ENCODE measurements at places on chromosomes 1 and 21.

- no peak for DNase-seq
Observed at GRCh38 chr1:76379506-76379905, 305.0 kb downstream of the ST6GALNAC3 start.

GRCh38 chr1:76124196-76124595 lies 49.6 kb downstream of the ST6GALNAC3 start:
- DNase-seq: no peak

GRCh38 chr1:31510304-31510703 lies 66.0 kb upstream of the TINAGL1 start:
- DNase-seq: no peak

DNA sequence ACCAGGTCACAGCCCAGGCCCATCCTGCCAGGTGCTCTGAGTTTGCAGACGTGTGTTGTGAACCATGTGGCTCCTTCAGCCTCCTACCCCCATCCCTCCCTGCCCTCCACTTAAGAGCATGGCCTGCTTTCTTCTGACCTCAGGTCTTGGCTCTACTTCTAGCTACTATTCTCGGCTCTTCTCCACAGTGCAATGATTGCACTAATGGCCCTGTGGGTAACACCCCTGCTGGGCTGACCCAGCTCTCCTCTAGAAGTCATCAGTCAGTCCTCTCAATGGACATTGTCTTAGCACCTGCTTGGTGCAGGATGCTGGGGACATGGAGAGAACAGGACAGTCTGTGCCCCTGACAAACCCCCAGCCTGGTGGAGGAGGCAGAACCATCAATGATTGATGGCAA lies 22.2 kb upstream of the IFFO2 start:
- DNase-seq: no peak

DNA sequence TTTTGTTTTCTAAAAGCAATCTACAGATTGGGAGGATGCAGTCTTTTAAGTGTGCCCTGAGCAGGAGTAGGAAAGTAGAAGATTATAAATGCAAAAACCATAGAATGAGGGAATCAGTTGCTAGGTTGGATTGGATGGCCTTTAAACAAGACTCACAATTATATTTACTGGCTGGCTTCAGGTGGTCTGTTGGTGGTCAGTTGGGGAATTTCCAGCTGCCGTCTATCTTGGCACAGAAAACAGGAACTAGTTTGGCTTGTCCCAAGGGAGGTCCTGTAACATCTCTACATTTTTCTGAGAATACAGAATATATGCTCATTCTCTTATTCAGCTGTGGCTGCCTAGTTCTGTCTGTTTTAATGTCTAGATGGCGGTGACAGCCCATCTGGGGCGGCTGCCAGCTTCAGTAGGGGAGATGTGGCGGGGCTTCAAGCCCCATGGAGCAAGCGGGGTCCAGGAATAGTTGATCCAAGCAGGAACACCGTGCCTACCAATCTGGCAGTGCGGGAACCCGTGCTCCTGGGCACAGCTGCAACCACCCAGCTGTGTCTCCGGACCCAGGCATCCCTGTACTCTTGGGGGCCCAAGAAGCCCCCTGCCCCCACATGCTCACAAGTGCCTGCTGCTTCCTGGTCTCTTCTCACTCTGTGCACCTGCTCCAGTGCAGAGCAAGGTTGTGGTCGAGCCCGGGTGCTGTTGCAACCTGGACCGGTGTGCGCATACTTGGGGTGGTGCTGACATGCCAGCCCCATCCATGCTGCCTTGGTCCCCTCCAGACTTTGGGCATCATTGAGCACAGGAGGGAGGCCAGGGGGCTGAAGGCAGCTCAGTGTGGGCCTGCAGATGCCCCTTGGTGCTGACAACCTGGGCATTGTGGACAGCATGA lies 1182.6 kb downstream of the AMY1C start:
- no peak for DNase-seq

DNA sequence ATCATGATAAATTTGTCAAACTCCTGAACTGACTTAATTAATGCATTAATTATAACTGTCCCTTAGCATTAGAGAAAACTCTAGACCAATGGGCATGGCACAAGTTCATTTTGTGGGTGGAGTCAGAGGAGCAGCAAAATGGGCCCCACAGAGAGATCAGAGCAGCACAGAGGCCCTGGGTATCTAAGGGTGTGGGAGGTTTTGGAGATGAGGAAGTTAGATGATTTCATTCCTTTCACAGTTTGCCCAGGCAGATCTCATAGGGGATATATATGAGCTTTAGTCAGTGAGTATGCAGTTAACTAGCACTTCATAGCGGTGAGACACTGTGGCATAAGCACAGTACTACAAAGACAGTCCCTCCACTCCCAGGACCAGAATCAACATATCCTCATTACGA lies 117.3 kb downstream of the MAB21L3 start:
- DNase-seq: no peak

DNA sequence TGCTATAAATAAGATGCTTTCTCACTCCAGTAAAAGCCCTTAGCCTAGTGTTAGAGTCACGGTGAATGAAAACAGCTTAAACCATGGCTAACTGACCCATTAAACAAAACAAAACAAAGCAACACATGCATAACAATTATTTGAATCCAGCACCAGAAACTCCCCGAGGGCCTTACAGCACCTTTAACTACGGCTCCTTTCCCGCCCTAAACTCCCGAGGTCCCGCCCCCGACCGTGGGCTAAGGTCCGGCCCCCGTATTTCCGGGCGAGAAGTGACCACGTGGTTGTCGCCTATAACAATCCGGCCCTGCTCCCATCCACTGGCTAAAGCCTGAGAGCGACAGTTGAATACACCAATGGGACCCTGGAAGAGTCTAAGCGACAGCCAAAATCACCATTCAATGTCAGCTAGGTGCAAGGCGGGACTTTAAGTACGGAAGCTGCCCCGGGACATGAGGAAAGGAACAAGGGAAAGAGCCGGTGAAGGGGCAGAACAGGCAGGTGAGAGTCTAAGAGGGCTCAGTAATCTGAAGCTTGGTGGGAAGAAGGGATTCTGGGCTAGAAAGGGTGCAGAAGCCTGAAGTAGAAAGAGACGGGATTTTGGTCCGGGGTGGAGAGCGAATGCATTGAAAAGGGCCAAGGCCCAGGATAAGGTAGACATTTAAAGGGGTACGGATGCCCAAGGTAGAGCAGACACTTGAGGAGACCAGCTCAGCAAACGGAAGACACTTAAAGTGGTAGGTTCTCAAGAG lies at the start of gene FLAD1:
FLAD1 (plus strand) TSS at position 448 of the 752 bp plus-strand sequence. CDS start 351 bp downstream, outside the sequence.
- peak; percentile 94 for DNase-seq

DNA sequence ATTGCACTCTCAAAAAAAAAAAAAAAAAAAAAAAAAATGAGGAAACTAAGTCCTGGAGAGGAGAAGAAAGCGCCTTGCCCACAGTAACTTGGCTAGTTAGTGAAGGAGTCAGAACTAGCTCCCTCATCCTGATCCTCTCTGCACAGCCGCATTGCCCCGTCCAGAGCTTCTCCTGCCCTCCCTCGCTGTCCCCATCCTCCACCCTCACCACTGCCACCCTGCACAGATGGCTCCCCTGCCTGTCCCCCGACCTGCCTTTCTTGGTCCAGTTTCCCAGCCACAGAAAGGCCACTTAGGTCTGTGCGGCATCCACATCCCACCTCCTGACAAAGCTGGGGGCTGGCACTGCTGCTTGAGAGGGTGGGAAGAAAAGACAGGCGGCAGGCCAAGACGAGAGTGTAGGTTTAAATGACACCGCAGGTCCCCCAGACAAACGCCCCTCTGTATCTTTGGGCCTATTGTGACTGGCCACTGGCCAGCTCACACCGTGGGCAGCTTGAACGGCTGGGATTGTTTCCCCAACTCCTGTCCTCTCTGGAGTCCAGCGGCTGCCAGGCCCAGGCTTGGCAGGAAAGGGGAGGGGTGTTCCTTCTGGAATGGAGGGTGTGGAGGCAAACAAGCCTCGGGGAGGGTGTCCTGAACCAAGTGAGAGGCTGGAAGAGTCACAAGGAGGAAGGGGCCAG lies 20.2 kb downstream of the NCMAP start:
- no peak for DNase-seq

- no peak for DNase-seq
Observed at GRCh38 chr1:239930686-239931262, 160.9 kb upstream of the FMN2 start.

GRCh38 chr1:226691247-226691646 lies 47.8 kb downstream of the ITPKB start:
- no peak for DNase-seq

DNA sequence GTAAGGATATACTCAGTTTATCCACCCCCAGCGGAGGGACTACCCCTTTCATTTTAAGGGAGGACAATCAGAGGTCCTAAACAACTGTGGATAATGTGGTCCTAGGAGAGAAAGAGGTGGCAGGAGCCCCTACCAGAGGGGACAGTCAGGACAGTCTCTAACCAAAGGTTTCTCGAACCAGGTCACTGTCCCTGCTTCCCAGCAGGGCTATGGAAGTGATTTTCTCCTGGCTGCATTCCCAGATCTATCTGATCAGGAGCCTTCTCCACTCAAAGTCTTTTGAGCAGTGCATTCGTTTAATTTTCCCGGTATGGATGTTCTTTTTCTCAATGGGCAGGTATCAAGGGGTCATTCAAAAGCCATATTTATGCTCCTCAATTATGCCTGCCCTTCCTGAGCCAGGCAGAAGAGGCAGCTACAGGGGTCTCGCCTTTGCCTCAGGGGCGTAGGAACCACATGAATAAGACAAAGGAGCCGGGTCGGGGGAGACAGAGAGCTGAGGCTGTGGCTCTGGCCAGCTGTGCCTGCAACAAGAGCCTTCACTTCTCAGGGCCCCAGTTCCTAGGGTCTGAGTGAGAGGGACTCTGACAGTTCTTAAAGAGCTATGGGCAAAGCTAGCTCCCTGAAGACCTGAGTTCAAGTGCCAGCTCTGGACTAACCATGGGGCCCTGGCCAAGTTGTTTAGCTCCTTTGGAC lies 62.5 kb upstream of the DMRTB1 start:
- no peak for DNase-seq

GRCh38 chr1:245673881-245674414 lies 519.2 kb downstream of the KIF26B start:
- DNase-seq: no peak

DNA sequence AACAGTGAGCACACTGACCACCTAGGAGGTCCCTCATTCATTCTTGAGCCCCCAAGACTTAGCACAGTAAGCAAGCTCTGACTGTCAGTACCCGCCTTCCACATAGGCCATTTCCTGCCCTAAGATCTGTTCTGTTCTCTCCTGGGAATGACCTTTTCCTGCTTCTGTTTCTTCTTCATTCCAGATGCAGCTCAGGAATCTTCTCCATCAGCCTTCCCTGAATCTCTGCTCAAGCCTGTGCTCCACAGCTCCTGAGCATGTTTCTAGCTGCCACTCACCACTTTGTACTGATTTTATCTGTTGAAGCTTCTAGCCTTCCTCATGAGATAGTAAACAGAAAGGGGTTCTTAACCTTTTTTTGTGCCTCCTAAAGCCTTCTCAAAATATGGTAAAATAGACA lies 56.6 kb downstream of the ZNF281 start:
- DNase-seq: no peak

- no peak for DNase-seq
Observed at GRCh38 chr1:10586125-10586524, 111.4 kb downstream of the PEX14 start.

Measured in GM18507 (cell line).